ENCODE measurements at places on chromosomes 5 and 9.

- no peak for DNase-seq
Measured at GRCh38 chr5:171415115-171415730, 4.2 kb upstream of the FGF18 start.

DNA sequence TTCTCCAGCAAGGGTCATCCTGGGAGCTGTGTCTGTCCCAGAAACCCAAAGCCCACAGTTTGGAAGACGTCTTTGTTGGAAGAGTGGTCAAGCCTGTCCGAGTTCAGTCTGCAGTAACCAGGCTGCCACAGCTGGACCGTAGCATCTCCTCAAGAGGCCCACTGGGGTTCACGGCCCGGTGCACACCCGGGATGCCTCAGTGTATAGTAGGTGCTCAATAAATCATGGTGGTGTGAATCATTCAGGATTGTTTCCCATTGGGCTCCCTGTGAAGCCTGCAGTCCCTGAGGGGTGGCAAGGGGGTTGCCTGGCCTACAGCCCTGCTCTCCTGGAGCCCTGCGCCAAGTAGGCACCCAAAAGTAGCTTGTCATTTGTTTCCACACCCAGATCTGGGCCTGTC is 10.3 kb upstream of the PRRX2 start:
- DNase-seq, result no peak

DNA sequence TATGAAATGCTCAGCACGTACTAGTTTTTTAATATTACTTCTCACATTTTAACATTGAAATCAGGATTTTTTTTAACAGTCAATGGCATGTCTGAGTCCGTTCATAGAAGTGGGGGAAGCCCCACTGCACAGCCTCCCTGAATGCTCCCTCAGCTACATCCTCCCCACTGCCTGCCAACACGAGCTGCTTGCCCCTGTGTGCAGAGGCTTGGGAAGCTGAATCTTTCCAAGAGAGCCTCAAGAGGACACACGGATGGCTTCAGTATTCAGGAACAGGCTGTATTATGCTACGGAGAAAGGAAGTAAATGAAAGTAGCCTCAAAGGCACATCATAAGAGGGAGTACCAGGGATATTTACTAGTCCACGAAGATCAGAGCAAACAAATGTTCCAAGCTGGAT is 248.7 kb downstream of the SPOCK1 start:
- no peak for DNase-seq

DNA sequence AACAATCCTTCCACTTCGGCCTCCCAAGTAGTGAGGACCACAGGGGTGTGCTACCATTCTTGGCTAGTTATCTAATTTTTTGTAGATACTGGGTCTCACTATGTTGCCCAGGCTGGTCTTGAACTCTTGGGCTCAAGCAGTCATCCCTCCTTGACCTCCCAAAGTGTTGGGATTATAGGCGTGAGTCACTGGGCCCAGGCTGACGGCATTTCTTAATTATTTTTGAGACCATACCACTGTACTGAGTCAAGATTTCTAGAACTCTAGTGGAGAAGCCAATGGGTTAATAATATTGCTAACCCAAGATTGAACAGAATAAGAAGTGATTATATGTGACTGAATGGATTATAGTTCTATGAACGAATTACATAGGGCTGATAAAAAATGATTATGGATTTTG is 66.7 kb downstream of the TARS1 start:
- DNase-seq, result no peak

- DNase-seq, result peak; percentile 46
Measured at GRCh38 chr5:32138839-32139493, 35.2 kb downstream of the GOLPH3 start.

Measured in activated CD4-positive, alpha-beta T cell treated with anti-CD3 and anti-CD28 coated beads, Interleukin-2, amount 50 U/mL, for 24 hours (primary cell).